GM12891 (cell line): ENCODE measurements at places on chromosomes 1 and 21.

GRCh38 chr1:111873460-111874030 is 115.9 kb downstream of the KCND3 start:
- no peak for DNase-seq

- no peak for DNase-seq
These were observed 697 bp downstream of the PRDM16 start for GRCh38 chr1:3069491-3070308.

DNA sequence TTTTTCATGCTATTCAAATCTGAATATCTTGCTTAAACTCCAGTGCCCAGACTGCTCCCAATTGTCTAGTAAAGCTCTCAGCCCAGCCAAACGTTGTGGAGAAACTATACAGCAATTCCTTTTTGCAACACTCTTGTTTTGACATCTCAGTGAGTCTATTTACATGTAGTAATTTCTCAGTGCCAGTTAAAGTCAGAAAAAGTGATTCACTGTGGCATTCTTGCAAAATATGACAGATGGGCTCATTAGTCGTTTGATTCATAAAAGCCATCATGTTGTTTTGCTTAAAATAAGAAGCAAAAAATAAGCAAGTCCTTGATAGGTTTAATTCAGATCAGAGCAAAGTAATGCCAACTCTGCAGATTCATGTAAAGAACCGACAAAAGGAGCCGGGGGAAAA is 20.7 kb upstream of the TMPRSS15 start:
- no peak for DNase-seq

GRCh38 chr1:150094734-150095265 is 27.2 kb downstream of the VPS45 start:
- no peak for DNase-seq

- DNase-seq, result no peak
These were observed 480.7 kb downstream of the MRPL39 start for GRCh38 chr21:25126564-25126963.

- no peak for DNase-seq
These were observed 1639.3 kb downstream of the MRPL39 start for GRCh38 chr21:23968008-23968407.

GRCh38 chr1:51699391-51699790 is 82.5 kb downstream of the OSBPL9 start:
- DNase-seq, result no peak

GRCh38 chr1:110450929-110451328 is at the start of gene PROK1:
Gene PROK1, plus strand, starts transcription at chr1:110451149. Its CDS starts 68 bp downstream, at chr1:110451217.
- no peak for DNase-seq

DNA sequence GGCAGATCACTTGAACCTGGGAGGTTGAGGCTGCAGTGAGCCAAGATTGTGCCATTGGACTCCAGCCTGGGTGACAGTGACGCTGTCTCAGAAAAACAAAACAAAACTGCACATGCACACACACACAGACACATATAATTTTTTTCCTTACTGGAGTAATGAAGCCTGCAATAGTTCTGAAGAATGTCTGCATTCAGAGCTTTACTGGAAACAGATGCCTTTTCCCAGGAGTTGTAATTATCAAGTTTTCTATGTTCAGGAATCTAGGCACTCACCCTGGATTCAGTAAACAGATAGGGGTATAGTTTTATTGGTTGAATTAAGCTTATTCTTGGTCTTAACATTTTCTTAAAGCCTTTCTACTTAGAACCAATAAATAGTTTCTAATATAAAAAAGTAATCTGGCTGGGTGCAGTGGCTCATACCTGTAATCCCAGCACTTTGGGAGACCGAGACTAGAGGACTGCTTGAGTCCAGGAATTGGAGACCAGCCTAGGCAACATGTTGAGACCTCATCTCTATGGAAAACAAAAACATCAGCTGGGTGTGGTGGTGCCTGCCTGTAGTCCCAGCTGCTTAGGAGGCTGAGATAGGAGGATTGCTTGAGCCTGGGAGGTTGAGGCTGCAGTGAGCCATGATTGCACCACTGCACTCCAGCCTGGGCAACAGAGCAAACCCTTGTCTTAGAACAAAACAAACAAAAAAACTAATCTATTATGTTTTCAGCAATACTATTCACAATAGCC is 15.8 kb downstream of the SPEN start:
- no peak for DNase-seq

- no peak for DNase-seq
These were observed 37.9 kb upstream of the MPZL1 start for GRCh38 chr1:167683641-167684502.

- DNase-seq, result no peak
These were observed 44.5 kb downstream of the TAS1R2 start for GRCh38 chr1:18814874-18815531.

GRCh38 chr1:82299656-82300055 is 498.9 kb downstream of the ADGRL2 start:
- no peak for DNase-seq

- no peak for DNase-seq
These were observed 140.0 kb downstream of the SMYD3 start for GRCh38 chr1:246367041-246367440.

DNA sequence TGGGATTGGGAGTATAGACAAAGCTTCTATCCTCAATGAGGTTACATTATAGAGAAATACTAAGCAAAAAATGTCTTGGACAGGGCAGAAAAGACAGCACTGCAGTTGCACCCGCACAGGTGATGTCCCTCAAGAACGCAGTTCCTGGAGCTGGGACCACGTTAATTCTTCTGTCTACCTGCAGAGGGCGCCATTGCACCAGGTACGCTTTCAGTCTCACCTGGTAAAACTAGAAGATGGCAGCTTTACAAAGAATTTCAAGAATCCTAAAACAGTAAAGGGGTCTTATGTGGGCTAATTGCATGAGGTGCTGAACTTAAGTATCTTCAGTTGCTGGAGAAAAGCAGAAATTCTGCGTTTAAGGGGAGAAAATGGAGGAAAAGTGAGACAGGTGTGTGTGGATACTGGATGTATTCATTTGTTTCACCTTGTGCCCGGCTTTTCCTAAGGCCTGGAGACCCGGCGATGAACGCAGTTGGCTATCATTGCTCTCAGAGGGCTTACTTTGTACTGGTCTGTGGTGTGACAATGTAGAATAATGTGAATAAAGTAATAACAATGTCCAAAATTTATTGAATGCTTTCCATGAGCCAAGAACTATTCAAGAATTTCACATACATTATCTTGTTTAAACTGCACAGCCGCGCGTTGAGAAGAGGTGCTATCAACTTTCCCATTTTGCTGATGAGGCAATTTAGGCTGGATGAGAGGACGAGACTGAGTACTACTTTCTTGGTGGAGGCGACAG is 276.3 kb upstream of the GREM2 start:
- peak; percentile 47 for DNase-seq

GRCh38 chr1:187498028-187498427 is 669.3 kb downstream of the PLA2G4A start:
- DNase-seq, result no peak

DNA sequence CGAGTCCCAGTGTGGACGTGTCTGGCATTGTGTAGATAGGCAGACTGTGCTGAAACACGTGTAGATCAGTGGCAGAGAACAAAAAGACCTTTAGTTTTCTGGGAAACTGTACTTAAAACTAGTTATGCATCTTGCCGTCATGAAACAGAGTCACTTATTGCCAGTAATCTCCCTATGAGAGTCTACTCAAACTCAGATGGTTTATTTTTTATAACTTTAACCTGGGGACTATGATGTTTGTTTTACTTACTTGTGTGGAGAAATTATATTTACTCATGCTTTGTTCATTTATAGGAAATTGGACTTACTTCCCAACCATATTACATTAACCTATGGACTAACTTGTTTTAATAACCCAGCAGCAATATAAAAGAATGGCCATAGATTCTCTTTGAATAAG is 54.1 kb upstream of the ABCG1 start:
- no peak for DNase-seq

DNA sequence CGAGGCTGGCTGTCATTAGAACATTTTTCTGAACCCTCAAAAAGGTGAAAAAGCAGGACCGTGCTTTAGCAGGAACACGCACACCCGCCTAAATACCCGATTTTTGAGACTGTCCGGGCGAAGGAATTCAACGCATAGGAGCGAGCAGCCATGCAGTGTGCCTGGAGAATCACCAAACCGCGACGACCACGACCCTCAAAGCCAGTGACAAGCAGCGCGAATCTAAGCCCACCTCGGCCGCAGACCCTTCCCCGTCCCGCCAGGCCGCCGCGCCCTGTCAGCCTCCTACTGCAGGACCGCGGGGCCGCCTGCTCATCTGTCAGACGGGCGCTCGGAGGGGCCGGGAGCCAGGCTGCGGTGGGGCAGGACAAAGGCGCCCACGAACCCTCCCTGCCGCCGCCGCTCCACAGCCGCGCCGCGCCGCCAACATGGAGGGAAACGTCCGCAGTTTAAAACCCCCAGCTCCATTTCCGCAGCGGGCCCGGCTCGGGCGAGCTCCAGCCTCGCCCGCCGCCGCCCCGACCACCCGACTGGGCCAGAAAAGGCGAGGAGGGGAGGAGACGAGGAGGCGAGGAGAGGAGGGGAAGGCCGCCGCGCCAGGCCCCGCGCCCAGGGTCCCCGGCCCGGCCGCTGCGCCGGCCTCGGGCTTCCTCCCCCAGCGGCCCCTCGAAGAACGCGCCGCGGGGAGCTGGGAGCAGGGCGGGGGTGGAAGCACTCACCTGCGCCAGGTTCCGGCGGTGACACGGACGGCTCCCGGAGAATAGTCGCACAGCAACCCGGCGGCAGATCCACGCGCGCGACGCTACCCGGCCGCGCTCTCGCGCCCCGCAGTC is at the start of gene LBR:
Gene LBR, minus strand, starts transcription at position 804 of the 833 bp plus-strand sequence. CDS start 3,963 bp downstream, outside the sequence.
- peak; percentile 47 for DNase-seq

DNA sequence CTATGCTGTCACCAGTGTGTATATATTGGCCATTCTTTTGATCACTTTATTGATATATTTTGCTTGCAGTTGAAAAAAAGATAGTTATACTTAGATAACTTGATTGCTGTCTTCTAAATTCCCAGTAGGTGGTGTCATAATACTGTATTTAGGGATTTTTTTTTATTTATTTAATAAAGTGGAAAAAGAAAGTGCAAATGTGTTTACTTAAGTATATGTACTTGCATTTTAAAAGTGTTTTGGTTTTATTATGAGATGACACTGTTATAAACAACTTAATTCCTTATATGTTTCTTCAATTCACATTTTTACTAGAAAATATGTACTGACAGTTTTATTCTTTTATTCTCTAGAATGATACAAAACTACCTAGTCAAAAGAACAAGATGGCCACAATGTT is 164.8 kb downstream of the USP25 start:
- no peak for DNase-seq

DNA sequence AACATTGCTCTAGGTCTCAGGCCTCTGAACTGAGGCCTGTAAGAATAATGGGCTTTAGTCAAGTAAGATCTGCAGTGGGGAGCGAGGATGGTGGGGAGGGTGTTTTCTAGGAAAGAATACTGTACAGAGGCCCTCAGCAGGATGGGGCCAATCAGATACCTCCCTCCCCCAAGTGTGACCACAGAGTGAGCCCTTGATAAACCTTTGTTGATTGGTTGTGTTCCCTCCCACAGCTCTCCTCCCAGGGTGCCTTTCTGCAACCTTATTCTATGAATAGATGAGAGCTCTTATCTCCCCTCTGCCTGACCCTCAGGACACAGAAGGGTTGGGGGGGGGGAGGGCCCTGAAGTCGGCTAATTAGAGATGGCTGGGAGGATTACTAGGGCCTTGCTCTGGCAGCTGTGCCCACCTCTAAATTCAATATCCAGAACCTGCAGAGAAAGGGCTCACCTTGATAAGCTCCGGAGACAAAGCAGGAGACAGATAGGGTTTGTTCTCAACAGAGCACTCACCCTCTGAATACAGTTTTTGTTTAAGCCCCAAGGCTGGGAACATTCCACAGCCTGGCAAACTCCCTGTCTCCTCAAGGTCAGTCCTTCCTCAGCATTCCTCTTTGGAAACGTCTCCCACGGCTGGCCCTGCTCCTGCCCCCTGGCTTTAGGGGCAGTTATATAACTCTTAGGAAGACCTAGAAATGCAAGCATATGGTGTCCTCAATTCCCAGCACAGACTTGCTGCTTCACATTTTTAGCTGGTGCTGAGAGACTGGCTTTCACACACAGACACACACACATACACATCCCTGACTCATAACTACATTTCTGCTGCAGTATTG is 42.9 kb downstream of the ATP1A1 start:
- DNase-seq, result no peak

DNA sequence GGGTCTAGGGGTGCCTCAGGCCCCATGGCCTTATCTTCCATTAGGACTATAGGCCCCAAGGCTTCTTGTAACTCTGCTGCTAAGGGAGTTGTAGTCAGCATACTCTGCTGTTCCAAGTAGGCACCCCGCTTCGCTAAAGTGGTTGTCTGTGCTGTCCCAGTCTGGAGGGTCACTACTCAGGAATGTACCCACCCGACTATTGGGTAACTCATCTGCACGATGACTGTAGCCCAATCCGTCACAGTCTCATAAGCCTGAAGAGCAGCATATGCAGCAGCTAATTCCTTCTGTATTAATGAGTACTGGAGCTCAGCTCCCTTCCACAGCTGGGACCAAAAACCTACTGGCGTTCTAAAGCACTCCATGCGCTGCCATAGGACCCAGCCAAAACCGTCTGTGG is 111.0 kb downstream of the GDAP2 start:
- no peak for DNase-seq

DNA sequence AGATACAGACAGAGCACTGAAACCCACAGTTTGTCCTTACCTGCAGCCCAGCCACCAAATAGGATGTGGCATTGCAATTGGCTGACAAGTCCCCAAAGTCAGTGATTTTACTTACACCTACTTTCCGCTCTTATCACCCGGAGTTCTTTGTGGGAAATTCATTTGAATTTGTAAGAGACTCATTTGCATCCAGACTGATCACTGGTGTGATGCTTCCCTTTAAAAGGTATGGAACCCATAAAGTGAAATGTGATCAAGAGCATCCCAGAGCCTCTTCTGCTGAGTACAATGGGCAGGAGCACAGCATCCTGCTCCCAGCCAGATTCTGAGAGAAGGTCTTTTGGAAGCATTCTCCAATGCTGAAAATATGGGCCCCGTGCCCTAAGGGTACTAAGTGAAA is 161.4 kb downstream of the DAB1 start:
- DNase-seq, result no peak

GRCh38 chr1:211339631-211340041 is 13.0 kb downstream of the TRAF5 start:
- DNase-seq, result no peak

DNA sequence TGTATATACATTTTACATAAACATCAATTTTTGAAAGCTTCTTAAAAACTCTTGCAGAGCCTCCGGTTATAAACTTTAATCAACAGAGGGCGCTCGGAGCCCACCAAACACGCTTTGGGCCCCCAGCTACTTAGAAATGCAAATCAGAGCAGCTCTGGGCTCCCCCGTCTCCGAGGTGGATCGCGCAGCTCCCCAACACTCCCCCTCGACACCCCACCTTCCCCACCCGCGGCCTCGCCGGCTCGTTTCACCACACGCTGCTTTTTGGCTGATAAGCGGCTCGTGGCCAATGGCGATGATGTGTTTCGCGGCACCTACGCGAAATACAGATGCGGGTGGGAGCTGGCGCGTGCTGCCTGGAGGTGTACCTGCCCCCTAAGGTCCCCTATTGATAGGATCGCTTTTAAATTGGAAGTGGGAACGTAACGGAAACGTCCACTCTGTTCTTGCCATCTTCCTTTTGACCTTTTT is 1.7 kb upstream of the KIF26B start:
- DNase-seq, result peak; percentile 65

- no peak for DNase-seq
These were observed 77.3 kb downstream of the OLFML2B start for GRCh38 chr1:161946071-161946987.
